ENCODE measurements at places on chromosomes 1 and 21. TPM values are rescaled to one million over a fixed set of nuclear protein-coding genes. Genes with fewer than 3 reads are reported as not detected.

DNA sequence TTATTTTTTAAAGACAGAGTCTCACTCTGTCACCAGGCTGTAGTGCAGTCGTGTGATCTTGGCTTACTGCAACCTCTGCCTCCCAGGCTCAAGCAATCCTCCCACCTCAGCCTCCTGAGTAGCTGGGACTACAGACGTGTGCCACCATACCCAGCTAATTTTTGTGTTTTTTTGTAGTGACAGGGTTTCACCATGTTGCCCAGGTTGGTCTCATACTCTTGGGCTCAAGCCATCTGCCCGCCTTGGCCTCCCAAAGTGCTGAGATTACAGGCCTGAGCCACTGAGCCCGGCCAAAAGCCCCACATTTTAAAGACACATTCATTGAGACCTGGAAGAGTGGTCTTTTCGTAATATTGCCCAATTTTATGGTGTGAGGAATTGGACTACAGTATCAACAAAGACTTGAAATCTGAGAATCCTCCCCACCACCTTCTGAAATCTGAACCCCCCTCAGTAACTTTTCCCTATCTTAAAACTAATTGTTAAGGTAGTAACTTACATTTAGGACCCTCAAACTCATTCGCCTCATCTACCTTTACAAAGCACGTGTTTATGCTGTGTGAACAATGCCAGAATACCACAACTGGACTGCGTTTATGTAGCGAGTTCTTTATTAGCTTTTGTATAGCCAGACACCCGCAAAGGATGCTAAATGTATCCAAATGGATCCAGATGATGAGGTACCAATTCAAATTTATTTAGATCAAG is 2.7 kb downstream of the ERRFI1 start:
- peak overlapping the region; percentile 9 for H3K27ac ChIP-seq
- H3K36me3 ChIP-seq = no peaks in the 10 kb centered on the region
- DNase-seq = no peak
- H3K27me3 ChIP-seq = no peaks in the 10 kb centered on the region
- peaks cover 75% of the 10 kb centered on the region for H3K4me1 ChIP-seq

GRCh38 chr1:227318016-227318852 is at the start of gene CDC42BPA:
CDC42BPA (minus strand) TSS chr1:227318492; CDS start chr1:227317182, 1,310 bp downstream.
- no peaks in the 10 kb centered on the region for H3K36me3 ChIP-seq
- H3K27me3 ChIP-seq = no peaks in the 10 kb centered on the region
- H3K4me1 ChIP-seq = peaks cover 8% of the 10 kb centered on the region
- H3K4me3 ChIP-seq = peak within 1 kb of the TSS; percentile 74

DNA sequence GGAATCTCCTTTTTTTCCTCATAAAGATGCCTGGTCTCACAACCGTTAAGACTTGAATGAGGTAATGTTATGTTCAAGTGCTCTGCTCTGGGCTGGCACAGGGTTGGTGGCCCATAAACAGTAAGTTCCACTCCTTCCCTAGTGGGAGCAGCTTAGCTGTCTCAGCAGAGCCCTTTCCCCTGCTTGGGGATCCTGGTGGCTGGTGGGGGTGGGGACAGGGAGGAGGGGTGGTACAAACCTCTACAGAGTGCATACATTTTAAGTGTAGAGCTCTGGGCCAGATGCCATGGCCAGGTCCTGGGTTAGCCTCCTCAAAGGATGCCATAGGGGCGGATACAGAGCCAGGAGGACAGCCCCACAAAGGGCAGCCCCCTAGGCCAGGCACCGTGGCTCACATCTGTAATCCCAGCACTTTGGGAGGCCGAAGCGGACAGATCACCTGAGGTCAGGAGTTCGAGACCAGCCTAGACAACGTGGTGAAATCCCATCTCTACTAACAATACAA is 20.7 kb upstream of the PADI1 start:
- no peaks in the 10 kb centered on the region for H3K4me1 ChIP-seq
- H3K27ac ChIP-seq = no peak overlapping the region
- no peaks in the 10 kb centered on the region for H3K36me3 ChIP-seq

DNA sequence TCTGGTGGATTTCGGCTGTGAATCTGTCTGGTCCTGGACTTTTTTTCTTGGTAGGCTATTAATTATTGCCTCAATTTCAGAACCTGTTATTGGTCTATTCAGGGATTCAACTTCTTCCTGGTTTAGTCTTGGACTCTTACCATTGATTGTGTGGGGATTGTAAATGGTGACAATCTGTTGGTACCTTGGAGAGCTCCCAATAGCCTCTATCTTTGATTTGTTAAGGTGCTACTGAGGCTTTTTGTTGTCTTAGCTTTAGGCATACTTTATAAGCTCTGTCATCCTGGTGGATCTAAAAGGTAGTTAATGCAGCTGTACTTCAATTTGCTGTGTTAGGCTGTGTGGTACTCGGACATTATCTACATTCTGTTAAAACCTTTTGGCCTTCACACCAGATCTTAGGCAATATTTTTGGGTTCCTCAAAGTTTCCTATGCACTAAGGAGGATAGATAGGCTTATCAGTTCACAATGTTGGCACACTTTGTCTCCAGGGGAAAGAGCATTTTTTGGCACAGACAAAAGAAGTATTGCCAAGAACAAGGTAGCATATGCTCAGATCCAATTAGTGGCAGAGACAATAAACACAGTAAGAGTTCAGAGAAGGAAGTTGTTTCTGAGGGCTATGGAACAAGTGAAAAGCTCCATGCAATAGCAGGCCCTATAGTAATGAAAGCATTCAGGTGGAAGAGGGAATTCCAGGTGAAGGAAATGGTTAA is 230.4 kb downstream of the PDE4B start:
- H3K27me3 ChIP-seq = no peaks in the 10 kb centered on the region
- H3K27ac ChIP-seq = no peak overlapping the region
- no peaks in the 10 kb centered on the region for H3K36me3 ChIP-seq
- no peak for DNase-seq
- no peak overlapping the region for H3K4me3 ChIP-seq
- no peaks in the 10 kb centered on the region for H3K4me1 ChIP-seq

DNA sequence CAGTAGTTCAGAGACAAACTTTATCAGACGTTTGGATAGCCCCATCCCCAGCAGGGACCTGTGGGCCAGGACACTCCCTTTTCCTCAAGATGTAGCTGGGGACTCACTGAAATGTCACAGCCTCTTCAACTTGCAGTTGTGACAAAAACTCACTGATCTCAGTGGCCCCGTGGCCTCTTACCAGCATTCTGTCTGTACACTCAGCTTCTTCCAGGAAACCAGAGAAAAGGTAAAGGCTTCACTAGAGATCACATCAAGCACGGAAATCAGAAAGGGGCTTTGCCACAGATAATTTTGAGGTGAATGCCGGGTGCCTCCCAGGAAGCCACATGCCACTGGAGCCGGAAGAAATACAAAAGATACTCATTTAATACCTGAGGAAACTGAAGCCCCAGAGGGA is 122.2 kb downstream of the CCDC185 start:
- DNase-seq = no peak
- no peak overlapping the region for H3K27ac ChIP-seq
- no peaks in the 10 kb centered on the region for H3K27me3 ChIP-seq
- H3K4me3 ChIP-seq = no peak overlapping the region
- H3K4me1 ChIP-seq = no peaks in the 10 kb centered on the region

- H3K27ac ChIP-seq = no peak within 1 kb of the TSS
- no peak within 1 kb of the TSS for H3K4me3 ChIP-seq
- no peaks in the 10 kb centered on the region for H3K27me3 ChIP-seq
- no peaks in the 10 kb centered on the region for H3K36me3 ChIP-seq
- DNase-seq = peak; percentile 90
Measured at GRCh38 chr1:206117151-206117948, at the start of gene AVPR1B. AVPR1B (minus strand) TSS chr1:206117388; CDS start chr1:206116890, 498 bp downstream.

GRCh38 chr1:29197590-29197924 is 15.9 kb upstream of the SRSF4 start:
- H3K4me1 ChIP-seq = peaks cover 10% of the 10 kb centered on the region
- no peak overlapping the region for H3K27ac ChIP-seq
- H3K36me3 ChIP-seq = peaks cover 23% of the 10 kb centered on the region
- peak; percentile 73 for DNase-seq
- no peak overlapping the region for H3K4me3 ChIP-seq
- H3K27me3 ChIP-seq = no peaks in the 10 kb centered on the region

DNA sequence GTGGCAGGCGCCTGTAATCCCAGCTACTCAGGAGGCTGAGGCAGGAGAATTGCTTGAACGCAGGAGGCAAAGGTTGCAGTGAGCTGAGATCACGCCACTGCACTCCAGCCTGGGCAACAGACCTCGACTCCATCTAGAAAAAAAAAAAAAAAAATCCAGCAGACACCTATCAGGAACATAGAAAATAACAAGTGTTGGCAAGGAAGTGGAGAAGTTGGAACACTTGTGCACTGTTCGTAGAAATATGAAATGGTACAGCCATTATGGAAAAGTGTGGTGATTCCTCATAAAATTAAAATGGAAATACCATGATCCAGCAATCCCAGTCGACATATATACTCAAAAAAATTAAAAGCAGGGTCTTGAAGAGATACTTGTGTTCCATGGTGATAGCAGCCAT is 12.0 kb upstream of the C1orf162 start:
- no peaks in the 10 kb centered on the region for H3K27me3 ChIP-seq
- H3K36me3 ChIP-seq = peaks cover 65% of the 10 kb centered on the region
- H3K27ac ChIP-seq = no peak overlapping the region
- H3K4me1 ChIP-seq = no peaks in the 10 kb centered on the region
- no peak overlapping the region for H3K4me3 ChIP-seq
- no peak for DNase-seq

PTGFRN gene
- total RNA-seq = 33.6 TPM

PIGC gene
- 23.4 TPM for total RNA-seq

C1orf185 gene
- total RNA-seq = not detected

LRRC53 gene
- total RNA-seq = not detected

Data from upper lobe of left lung (tissue), 6 donors.